Stimulated activated CD4-positive, alpha-beta T cell treated with anti-CD3 and anti-CD28 coated beads, TNF-alpha, amount 100 ng/mL, for 1 hour (primary cell): ENCODE measurements at places on chromosomes 13 and 19.

DNA sequence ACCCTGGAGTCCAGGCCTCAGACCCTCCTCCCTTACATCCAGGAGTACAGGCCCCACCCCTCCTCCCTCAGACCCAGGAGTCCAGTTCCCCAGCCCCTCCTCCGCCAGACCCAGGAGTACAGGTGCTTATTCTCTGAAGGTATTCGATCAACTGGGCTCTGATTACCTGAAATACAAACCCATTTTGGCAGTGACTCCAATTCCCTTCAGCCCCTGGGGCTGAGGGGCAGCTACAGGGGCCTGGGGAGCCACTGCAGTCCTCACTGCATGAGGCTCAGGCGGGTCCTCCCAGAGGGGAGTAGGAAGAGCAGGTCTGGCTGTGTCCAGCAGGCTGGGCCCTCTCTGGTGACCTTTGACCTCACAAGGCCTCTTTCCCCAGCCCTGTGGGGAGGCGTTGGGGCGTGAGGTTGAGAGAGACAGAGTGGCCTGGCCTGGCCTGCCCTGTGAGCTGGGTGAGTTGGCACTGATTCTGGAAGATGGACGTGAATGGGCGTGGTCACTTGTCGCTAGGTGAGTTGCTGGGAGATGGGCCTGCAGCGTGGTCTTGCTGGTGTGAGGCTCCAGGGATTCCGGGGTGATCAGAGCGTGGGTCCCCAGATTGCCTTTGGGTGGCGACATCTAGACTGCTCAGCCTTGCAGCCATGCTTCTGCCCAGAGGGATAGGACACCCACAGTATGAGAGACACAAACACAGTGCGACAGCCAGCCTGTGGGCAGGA, 3.1 kb downstream of the BCAT2 start:
- DNase-seq, result no peak

- no peak for DNase-seq
Observed at GRCh38 chr13:107912745-107913144, 302.6 kb downstream of the LIG4 start.

GRCh38 chr13:51364404-51365008, 25.0 kb downstream of the SERPINE3 start:
- no peak for DNase-seq

GRCh38 chr13:98577836-98578285, 954 bp upstream of the STK24 start:
- no peak for DNase-seq

DNA sequence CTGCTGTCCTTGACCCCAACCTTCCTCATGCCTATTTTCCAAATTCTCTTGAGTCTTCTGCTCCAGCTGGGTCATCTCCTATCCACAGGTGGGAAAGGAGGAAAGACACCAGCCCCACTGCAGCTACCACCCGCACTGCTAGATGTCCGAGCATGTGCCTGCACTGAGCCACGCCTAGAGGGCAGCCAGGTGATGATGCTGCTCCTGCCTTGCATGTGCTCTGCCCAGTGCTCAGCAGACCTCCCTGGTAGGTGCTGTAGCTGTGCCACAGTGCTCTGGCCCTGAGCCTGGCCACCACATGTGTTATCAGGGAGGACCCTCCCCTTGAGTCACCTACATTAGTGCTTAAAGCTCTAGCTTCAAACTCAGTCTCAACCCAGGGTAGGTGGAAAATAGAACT, 6.9 kb upstream of the CYSLTR2 start:
- no peak for DNase-seq

DNA sequence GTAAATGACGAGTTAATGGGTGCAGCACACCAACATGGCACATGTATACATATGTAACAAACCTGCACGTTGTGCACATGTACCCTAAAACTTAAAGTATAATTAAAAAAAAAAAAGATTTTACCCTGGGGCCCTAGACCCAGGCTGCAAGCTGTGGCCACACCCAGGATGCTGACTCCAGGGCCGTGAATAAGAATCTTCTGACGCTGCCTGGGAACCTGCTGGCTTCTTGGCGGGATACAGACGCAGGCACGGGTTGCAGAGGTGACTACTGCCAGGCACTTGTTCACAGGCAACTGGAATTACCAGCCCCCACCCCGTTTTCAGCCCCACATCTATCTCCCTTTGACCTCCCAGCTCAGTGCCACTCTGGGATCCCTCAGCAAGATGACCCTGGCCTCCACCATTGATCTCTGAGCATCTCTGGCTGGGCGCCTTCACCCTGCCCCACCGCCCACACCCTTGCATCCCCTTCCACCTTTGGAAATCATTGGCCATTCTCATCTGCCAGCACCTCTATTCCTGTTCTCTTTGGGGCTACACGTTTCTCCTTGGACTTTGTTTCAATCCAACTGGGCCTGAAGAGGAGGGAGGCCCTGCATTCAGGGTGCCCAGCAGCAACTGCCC, 21.1 kb upstream of the CFAP97D2 start:
- no peak for DNase-seq

DNA sequence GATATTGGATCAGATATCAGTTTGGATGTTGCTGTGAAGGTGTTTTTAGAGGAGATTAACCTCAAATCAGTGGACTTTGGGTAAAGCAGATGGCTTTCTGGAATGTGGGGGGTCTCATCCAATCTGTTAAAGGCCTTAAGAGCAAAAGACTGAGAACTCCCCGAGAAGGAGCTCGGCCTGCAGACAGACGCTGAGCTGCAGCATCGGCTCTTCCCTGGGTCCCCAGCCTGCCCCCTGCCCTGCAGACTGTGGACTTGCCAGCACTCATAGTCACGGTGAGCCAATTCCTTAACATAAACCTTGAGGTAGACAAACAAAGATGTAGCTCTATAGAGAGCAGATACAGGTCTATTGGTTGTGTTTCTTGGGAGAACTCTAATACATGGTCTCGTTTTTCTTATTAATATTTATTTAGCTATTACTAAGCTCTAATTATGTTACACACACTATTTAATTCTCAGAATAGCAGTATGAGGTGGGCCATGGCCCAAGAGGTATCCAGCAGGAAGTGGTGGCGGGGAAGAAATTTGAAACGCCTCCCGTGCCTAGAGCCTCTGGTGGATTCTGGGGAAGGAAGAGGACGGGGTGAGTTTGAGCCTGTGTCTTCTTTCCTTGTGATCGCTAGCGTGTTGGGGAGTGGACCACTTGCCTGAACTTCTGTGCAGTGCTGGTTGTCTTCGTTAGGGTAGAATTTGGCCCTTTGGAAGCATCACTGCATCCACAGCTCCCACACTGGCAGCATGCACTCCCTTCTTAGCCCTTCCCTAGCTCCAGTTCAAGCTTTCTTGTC, 305.3 kb downstream of the TEX29 start:
- no peak for DNase-seq

- DNase-seq, result no peak
Observed at GRCh38 chr13:94692030-94692429, 20.3 kb downstream of the SOX21 start.

- no peak for DNase-seq
Observed at GRCh38 chr13:27751953-27752532, 40.2 kb upstream of the GSX1 start.

- no peak for DNase-seq
Observed at GRCh38 chr13:39784347-39784746, 128.9 kb downstream of the COG6 start.

GRCh38 chr13:59266478-59267063, 897.2 kb downstream of the DIAPH3 start:
- no peak for DNase-seq

- no peak for DNase-seq
Observed at GRCh38 chr19:12726988-12727316, 3.2 kb upstream of the TNPO2 start.

DNA sequence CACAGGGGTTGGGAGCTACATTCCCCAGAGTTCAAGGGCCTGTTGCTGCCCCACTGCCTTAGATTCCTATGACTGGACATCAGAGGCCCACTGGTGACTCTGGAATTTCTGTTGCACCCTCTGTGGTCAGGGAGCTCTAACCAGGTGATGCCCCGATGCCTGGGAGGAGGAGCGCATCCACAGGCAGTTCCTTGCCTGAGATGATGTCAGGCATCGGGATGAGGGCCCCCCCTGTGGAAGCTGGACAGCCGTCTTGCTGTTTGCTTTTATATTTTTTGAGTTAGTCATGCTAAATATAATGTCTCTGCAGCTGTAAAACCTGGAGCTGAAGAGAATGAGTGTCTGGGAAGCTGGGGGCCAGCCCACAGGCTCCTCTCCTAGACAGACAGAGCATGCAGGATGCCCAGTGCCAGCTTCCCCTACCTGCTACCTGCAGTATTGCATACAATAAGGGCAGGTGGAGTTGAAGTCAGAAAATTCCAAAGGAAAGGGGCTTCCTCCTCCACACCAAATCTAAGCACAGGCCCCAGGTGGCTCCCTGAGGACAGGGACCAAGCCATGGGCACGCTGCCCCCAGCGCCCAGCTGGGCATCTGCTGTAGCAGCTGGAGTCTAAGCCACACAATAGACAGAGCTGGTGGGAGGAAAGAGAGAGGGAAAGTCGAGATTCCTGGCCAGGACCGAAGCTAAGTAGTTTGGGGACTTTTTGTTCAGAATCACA, 16.2 kb downstream of the COL4A2 start:
- no peak for DNase-seq

- DNase-seq, result no peak
Observed at GRCh38 chr13:82011355-82011754, 1670.4 kb upstream of the SPRY2 start.

DNA sequence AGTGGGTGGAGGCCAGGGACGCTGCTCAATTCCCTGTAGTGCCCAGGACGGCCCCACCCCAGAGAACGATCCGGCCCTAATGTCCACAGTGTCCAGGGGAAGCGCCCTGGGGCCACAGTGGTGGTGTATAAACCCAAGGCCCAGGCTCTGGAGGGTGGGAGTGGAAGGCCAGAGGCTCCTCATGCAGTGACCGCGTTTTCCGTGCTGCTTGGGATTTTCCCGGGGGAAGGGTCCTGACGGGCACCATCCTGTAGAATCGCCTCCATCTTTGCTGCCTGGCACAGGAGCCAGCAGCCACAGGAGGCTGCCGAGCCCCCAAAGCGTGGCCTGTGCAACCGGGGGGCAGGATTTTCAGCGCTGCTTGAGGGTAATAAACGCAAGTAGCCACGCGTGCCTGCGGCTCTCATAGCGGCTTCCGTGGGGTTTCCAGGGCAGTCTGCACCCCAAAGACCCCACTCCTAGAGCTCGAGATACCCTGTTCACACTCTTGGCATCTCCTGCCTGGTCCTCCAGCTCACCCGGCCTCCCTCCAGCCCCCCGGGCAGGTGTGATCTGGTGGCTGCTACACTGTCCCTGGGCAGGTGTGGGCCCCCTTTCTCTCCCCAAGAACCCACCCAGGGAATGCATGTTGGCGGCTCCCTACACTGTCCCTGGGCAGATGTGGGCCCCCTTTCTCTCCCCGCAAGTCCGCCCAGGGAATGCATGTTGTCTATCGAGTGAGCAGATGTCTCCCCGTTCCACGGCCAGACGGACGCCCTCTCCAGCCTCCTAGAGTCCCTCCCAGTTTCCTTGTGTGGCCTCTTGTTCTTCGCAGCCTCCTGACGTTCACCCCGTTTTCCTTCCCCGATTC, 2.2 kb downstream of the NCLN start:
- no peak for DNase-seq

- DNase-seq, result no peak
Observed at GRCh38 chr13:33100886-33101285, 84.7 kb downstream of the KL start.

- no peak for DNase-seq
Observed at GRCh38 chr13:114135731-114136171, 3.3 kb upstream of the RASA3 start.
